ENCODE measurements at places on chromosomes 3 and 15.
A peak's percentile ranks its signal among the peaks of the same experiment; 100 is the strongest.

DNA sequence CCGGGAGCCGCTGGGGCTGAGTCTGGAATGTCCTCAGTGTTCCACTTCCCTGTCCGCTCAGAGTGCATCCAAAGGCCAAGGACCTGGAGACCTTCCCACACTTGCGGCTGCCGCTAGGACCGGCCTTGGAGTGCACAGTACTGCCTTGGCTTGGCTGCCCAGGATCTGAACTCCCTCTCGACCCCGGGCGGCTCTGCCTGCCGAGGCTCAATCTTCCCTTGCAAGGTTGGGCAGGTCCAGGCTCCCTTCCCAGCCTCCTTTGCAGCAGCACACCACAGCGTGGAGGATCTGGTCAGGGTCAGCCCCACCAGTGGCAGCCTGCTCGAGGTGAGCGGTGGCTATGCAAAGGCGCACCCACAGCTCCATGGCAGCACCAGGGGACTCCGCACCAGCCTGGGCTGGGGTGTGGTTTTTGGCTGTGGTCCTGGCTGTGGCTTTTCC, 69.2 kb downstream of the PLXNA1 start:
- DNase-seq: no peak

GRCh38 chr3:10380906-10381305, 60.0 kb upstream of the SEC13 start:
- no peak for DNase-seq

GRCh38 chr15:41048397-41048796, 67.7 kb downstream of the INO80 start:
- no peak for DNase-seq

- DNase-seq: no peak
These were observed 457.4 kb downstream of the IGSF11 start for GRCh38 chr3:118577055-118577777.

- no peak for DNase-seq
These were observed 2.3 kb upstream of the OR5K3 start for GRCh38 chr3:98388147-98388546.

DNA sequence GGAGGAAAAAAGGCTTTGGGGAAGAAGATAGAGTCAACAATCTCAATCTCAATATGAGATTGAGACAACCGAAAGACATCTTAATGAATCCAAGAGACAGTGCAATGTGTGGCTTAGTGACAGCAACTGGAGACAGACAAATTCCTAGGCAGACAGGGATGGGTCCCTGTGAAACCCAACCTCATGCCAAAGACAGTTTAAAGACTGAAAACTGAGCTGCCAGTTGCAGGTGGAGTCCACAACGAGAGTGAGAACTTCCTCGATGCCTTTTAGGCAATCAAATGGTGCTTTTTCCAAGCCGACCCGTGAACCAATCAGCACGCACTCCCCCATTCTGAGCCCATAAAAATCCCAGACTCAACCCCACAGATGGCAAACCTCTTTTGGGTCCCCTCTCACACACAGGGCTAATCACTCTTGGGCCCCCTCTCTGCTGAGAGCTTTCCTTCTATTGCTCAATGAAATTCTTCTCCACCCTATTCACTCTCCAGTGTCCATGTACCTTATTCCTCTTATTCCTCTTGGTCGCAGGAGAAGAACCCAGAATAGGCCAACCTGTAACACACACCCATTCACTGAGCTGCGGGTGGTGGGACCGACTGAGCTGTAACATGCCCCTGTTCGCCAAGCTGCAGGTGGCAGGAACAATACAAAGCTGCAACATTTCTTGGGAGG, 34.8 kb downstream of the ZMAT3 start:
- no peak for DNase-seq

- no peak for DNase-seq
These were observed 2.0 kb downstream of the PXYLP1 start for GRCh38 chr3:141233457-141234161.

DNA sequence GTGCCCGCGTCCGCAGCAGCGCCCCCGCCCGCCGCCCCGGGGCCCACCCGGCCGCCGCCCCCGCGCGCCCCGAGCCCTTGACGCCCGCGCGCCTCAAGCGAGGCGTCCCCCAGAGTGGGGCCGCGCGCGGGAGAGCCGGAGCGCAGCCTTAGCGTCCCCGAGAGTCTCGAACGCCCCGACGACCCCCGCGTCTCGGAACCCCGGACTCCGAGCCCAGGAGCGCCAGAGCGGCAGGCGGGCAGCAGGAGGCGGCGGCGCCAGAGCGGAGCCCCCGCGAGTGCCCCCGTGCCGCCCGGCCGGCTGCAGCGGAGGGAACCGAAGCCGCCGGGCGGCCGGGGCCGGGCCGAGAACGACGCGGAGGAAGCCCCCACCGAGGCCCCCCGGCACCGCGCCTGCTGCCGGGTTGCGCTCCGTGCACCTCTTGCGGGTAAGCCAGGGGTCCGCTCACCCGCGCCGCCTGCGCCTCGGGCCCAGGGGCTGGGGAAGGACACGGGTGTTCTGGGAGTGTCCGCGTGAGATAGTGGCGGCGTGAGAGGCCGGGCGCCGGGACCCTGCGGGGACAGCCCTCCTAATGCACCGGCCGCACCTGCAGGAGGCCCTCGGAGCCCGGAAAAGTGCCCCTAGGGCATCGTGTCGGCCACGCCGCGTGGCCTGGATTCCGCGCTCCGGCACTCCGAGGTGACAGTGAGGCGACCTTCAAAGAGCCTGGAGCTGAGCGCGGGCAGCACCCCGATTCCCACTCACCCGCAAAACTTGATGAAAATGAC, 52.0 kb upstream of the ULK4 start:
- DNase-seq: no peak

DNA sequence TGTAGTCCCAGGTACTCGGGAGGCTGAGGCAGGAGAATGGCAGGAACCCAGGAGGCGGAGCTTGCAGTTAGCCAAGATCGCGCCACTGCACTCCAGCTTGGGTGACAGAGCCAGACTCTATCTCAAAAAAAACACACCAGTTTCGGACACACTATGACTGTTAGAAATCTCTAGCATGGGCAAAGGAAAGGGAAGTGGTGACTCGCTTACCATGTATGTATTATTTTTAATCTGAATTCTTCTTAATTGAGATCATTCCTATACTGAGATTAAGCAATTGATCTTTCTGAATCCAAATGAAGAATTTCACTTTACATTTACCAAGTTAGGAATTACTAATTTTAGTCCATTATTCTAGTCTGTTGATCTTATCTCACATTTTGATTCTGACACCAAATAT, 459.2 kb upstream of the ALCAM start:
- DNase-seq: peak; percentile 50

- DNase-seq: no peak
These were observed 150.0 kb downstream of the NFKBIZ start for GRCh38 chr3:101999177-101999779.

GRCh38 chr3:5324780-5325179, 137.3 kb downstream of the EDEM1 start:
- no peak for DNase-seq

GRCh38 chr3:33317963-33318709, 40.9 kb downstream of the FBXL2 start:
- no peak for DNase-seq

All from AG09309 (cell line).